ENCODE measurements at places on chromosomes 2 and 18.

DNA sequence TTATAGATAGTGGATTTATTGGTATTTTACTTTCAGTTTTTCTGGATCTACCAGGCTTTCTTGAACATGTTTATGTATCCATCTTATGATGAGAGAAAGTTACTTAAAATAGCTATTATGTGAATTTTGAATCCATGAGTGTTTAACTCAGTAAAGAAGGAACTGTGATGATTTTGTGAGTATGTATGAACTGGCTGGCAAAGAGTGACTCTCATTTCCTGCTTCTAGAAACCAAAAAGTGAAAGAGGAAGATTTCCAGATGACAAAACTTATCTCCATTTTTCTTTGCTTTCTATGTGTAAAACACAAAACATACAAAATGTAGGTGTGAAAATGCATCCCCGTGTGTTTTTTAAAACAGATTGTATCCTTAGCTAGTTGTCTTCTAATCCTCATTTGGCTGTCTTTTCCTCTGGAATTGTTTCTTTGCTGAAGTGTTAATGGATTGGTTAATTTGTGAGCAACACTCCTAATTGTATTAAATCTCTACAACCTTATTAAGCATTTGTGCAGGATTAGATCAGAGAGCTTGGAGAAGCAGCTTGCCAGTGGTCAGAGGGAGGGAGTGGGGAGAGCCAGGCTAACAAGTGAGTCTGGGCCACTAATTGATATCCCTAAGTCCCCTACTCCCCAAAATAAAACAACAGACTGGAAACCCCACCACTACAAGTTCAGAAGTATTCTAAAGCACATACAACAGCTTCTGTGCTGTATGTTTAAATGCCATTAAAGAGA, 23.9 kb downstream of the PTPRM start:
- DNase-seq: no peak

DNA sequence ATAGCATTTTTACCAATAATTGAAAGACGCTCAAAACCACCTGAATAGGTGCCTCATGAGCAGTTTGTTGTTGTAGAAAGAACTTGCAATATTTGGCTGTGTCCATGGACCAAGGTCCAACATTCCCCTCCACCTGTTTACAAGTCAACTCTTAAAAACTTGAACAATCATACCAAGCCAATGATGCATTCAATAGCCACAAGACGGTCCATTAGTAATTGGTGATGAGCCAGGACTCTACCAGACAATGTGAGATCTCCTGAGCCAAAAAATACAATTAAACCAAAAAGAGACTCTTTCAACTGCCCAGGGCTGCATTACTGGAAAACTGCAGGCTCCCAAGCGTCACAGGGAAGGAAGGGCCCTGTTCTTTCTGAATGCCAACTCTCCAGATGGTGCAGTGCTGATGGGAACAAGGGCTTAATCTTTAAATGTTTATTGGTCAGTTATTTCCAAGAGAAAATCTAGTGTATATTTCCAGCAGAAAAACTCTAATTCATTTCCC, 118.8 kb upstream of the EPB41L3 start:
- no peak for DNase-seq

GRCh38 chr2:111627256-111627655, 256.7 kb downstream of the ANAPC1 start:
- no peak for DNase-seq

DNA sequence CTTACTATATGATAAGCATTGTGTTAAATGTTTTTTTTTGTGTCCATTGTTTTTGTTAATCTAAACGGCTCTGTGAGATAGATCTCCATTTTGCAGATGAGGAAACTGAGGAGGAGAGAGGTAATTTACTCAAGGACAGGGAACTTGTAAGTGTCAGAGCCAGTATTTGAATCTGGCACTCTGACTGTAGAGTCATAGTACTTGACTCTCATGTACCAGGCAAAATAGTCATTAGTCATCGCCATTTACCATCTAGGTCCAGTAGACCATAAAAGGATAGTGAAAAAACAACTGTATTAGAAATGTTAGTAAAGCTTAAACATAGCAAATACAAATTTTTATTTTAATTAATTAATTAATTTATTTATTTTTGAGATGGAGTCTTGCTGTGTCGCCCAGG, 4.8 kb downstream of the PSMD14 start:
- DNase-seq: no peak

- DNase-seq: peak; percentile 44
These were observed 1.6 kb upstream of the LPIN1 start for GRCh38 chr2:11744631-11745394.

GRCh38 chr2:151028691-151029176, 232.9 kb downstream of the RBM43 start:
- DNase-seq: no peak

Data from NCI-H345 (cell line).